ENCODE measurements at places on chromosomes 3 and 15.

DNA sequence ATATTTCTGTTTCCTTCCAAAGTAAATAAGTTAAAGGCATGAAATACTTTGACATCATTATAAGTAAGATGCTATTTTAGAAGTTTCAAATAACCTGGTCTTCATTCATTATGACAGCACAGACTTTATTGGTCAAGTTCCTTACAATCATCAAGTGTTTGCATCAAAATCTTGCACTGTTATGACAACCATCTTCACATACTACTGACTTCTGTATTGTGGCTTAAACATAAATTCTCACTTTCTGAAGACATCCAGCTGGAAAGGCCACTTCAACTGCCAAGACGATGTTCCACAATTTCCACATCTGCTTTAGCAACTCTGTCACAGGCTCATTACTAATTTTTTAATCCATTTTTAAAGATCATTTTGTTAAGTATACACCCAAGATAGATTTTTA lies 408.0 kb downstream of the MECOM start:
- DNase-seq, result no peak

DNA sequence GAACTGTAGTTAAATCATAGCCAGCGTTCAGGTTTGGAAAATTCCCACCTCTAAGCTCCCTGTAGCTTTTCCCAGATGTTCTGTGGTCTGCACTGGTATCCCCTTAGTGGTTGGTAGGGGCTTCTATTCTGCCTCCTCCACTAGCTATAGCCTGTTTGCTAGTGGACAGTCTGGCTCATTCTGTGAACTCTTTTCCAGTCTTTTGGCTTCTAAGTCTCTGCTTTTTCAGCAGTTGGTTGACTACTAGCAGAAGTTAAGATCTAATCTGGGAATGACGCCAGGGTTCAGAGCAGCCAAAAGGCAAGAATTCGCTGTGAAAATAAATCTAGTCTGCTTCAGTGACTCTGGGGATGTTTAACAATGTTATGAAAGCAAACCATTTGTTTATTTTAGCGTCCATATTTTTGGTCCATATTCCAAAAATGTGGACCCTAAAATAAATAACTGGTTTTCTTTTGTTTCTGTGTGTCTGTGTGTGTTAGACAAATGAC lies 73.7 kb upstream of the WDR72 start:
- DNase-seq, result peak; percentile 51

- no peak for DNase-seq
These were observed 39.3 kb downstream of the GLB1 start for GRCh38 chr3:33057320-33058298.

GRCh38 chr15:41013691-41014414 lies 60.6 kb downstream of the CHAC1 start:
- no peak for DNase-seq

DNA sequence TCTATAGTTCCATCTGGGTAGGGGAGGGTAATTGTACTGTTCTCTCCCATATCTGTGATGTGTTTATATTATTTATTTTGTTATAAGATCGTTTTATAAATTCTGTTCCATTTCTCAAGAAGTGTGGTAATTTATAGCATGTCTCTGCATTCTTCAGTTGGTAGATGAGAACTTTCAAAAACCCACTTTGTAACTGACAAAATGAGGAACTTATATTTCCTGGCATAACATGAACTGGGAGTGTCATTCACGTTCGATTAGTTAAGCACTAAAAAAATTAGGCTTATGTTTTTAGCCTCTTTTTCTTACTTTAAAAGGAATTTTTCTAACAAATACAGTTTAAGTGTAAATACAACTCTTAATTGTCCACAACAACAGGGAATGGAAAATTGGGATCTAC lies 230.8 kb downstream of the CGGBP1 start:
- DNase-seq, result no peak

GRCh38 chr15:87597346-87598052 lies 659.0 kb downstream of the NTRK3 start:
- DNase-seq, result no peak

GRCh38 chr3:64796607-64797399 lies 109.0 kb upstream of the ADAMTS9 start:
- no peak for DNase-seq
